Endothelial cell (in vitro differentiated cells): ENCODE measurements at places on chromosomes 12 and 14. TPM values are rescaled to one million over a fixed set of nuclear protein-coding genes. Genes with fewer than 3 reads are reported as not detected.

POTEG gene
- not detected for total RNA-seq

SRRM4 gene
- 3.6 TPM for total RNA-seq

TROAP gene
- total RNA-seq: 12.4 TPM

RAD9B gene
- total RNA-seq: 0.54 TPM

TAS2R30 gene
- total RNA-seq: 1.7 TPM

SELPLG gene
- 1.6 TPM for total RNA-seq

SLC7A7 gene
- total RNA-seq: 15.0 TPM

DNA sequence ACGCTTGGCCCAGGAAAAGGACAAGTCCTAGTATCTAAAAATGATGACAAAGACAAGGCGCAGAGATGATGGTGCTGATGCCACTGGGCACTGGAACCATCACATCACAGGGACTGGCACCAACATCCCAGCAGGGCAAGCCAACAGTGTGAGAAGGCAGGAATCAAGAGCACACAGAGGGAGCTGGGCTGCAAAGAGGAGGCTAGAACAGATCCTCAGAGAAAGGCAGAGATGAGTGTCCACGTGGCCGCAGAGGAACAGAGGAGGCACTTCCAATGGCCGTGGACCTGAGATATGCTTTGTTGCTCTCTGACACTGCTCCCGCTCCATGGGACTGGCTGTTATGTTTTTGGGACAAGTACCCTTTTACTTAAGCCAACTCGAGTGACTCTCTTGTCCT is 17.9 kb downstream of the FOXN3 start:
- peaks cover 22% of the 10 kb centered on the region for H3K4me1 ChIP-seq
- H3K36me3 ChIP-seq: peaks cover 10% of the 10 kb centered on the region
- peak overlapping the region; percentile 80 for H3K27ac ChIP-seq
- no peak for DNase-seq
- H3K27me3 ChIP-seq: peaks cover 5% of the 10 kb centered on the region

- no peak for DNase-seq
- peaks cover 7% of the 10 kb centered on the region for H3K4me1 ChIP-seq
- no peak overlapping the region for H3K27ac ChIP-seq
- no peaks in the 10 kb centered on the region for H3K36me3 ChIP-seq
- H3K27me3 ChIP-seq: peaks cover 1% of the 10 kb centered on the region
Measured at GRCh38 chr14:54722791-54723432, 156.0 kb downstream of the SAMD4A start.

DNA sequence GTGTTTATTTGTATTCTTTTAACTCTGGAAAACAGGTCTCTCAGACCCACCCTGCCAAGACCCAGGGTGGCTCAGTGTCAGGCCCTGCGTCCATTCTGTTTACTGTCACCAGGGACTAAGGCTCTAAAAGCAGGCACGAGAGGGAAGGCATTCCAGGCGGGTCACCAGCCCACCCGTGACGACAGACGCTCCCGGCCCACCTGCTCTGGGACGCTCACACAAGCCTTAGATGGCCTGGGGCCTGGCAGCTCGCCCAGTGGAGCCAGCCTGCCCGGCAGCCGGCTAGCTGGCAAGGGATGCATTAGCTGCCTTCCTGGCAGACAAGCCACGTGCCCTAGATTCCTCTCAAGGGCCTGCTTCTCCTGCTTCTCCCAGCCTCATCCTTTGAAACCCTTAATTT is 9.2 kb upstream of the NUAK1 start:
- H3K4me1 ChIP-seq: peaks cover under 1% of the 10 kb centered on the region
- H3K36me3 ChIP-seq: no peaks in the 10 kb centered on the region
- H3K27me3 ChIP-seq: no peaks in the 10 kb centered on the region
- no peak overlapping the region for H3K4me3 ChIP-seq
- DNase-seq: no peak

GRCh38 chr12:123931686-123932321 is 40.8 kb downstream of the CCDC92 start:
- H3K4me3 ChIP-seq: no peak overlapping the region
- H3K27me3 ChIP-seq: peaks cover 4% of the 10 kb centered on the region
- H3K27ac ChIP-seq: no peak overlapping the region
- no peaks in the 10 kb centered on the region for H3K4me1 ChIP-seq
- no peak for DNase-seq
- H3K36me3 ChIP-seq: peaks cover 11% of the 10 kb centered on the region

- H3K27me3 ChIP-seq: no peaks in the 10 kb centered on the region
Measured at GRCh38 chr12:58408516-58408915, 467.1 kb downstream of the ATP23 start.

GRCh38 chr14:38496092-38496491 is 240.2 kb upstream of the CLEC14A start:
- no peaks in the 10 kb centered on the region for H3K36me3 ChIP-seq
- no peaks in the 10 kb centered on the region for H3K4me1 ChIP-seq
- no peaks in the 10 kb centered on the region for H3K27me3 ChIP-seq

GRCh38 chr14:98692832-98693231 is 579.2 kb downstream of the BCL11B start:
- no peak overlapping the region for H3K4me3 ChIP-seq
- H3K27me3 ChIP-seq: peaks cover 1% of the 10 kb centered on the region
- H3K36me3 ChIP-seq: no peaks in the 10 kb centered on the region
- H3K4me1 ChIP-seq: no peaks in the 10 kb centered on the region
- no peak for DNase-seq

DNA sequence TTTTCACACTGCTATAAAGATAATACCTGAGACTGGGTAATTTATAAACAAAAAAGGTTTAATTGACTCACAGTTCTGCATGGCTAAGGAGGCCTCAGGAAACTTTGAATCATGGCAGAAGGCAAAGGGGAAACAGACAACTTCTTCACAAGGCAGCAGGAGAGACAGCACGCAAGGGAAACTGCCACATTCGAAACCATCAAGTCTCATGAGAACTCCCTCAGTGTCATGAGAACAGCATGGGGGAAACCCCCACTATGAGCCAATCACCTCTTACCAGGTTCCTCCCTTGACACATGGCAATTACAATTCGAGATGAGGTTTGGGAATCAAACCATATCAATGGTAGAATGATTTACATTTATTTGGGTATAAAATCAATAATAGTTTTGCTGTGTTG is 558.5 kb downstream of the TMTC2 start:
- no peaks in the 10 kb centered on the region for H3K36me3 ChIP-seq
- no peak for DNase-seq
- H3K27me3 ChIP-seq: peaks cover 1% of the 10 kb centered on the region
- no peak overlapping the region for H3K27ac ChIP-seq
- no peak overlapping the region for H3K4me3 ChIP-seq

GRCh38 chr14:59897757-59898383 is 22.1 kb upstream of the LRRC9 start:
- H3K27me3 ChIP-seq: no peaks in the 10 kb centered on the region
- peaks cover 2% of the 10 kb centered on the region for H3K4me1 ChIP-seq
- H3K4me3 ChIP-seq: no peak overlapping the region
- peak; percentile 53 for DNase-seq
- H3K27ac ChIP-seq: no peak overlapping the region
- H3K36me3 ChIP-seq: no peaks in the 10 kb centered on the region

DNA sequence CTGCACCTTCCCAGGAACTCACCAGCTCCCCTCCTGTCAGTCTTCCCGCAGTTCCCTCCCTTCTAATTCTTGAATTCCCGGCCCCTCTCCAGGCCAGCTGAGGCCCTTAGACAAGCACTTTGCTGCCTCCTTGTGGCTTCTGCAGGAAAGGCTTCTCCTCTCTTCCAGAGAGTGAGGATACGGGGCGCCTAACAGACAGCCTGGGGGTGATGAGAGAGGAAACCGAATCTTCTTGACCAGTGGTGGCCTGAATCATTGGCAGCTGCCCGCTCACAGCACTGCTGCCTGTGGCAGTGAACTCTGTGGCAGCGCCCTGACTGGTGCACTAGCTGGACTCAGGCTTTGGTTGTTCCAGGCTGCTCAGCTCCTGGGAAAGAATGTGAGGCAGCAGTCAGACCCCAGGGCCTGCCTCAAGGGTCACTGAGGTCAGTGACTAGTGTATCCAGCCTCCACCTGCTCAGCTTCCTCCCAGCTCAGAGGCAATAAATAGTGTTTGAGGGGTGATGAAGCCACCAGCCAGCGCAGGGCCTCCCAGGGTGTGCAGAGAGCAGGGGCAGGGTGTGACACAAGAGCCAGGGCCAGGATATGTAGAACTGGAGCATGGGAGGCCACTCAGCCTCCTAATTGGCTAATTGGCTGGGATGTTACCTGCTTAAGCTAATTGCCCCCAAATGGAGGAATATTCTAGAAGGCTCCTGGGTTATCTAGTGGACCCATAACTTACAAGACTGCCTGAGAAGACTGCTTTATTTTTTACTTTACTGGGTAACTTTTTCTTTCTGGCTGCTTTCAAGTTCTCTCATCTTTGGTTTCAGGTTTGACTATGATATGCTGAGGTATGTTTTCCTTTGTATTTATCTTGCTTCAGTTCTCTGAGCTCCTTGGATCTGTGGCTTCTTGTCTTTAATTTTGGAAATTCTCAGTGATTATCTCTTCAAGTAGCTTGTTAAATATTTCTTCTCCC is 12.9 kb upstream of the MCRS1 start:
- peaks cover 12% of the 10 kb centered on the region for H3K27me3 ChIP-seq
- peaks cover 31% of the 10 kb centered on the region for H3K36me3 ChIP-seq
- H3K4me1 ChIP-seq: peaks cover 14% of the 10 kb centered on the region
- H3K27ac ChIP-seq: no peak overlapping the region

DNA sequence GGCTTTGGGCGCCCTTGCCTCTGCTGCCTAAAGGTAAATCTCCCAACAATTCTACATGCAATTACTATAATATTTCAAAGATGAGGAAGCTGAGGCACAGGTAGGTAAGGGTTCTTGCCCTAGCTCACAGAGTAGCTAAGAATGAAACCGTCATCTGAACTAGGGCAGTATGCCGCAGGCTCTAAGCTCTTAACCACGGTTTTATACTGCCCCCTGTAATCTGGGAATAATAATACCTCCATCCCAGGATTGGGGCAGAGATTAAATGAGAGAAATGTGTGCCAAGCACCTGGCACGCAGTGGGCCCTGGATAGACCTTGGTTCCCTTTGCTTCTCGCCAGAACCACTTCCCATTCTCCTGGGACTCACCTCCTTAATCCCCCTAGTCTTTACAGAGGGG is 1.5 kb upstream of the HRK start:
- H3K27ac ChIP-seq: no peak overlapping the region
- H3K27me3 ChIP-seq: peaks cover 26% of the 10 kb centered on the region
- H3K4me3 ChIP-seq: no peak overlapping the region
- H3K36me3 ChIP-seq: peaks cover 9% of the 10 kb centered on the region

DNA sequence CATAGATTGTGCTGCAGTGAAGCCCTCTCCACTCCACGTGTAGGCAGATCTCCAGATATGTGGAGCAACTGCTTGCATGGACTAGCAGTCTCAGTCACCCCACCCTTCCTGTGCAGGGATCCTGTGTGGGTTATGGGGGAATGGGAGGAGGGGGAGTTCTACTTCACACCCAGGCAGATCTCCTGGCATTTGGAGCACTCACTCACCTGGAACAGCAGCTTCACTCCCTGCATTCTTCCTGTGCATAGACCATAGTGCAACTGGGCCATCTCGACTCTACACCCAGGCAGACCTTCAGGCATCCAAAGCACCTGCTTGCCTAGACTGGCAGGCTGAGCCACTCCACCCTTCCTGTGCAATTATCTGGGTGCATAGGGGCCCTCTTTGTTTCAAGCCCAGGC is 96.0 kb upstream of the PCED1B start:
- no peak overlapping the region for H3K27ac ChIP-seq
- DNase-seq: no peak
- no peaks in the 10 kb centered on the region for H3K36me3 ChIP-seq
- no peaks in the 10 kb centered on the region for H3K4me1 ChIP-seq
- H3K27me3 ChIP-seq: no peaks in the 10 kb centered on the region

GRCh38 chr12:139585-139984 is 73.0 kb downstream of the IQSEC3 start:
- peaks cover 43% of the 10 kb centered on the region for H3K4me1 ChIP-seq
- H3K36me3 ChIP-seq: peaks cover 3% of the 10 kb centered on the region
- H3K4me3 ChIP-seq: no peak overlapping the region

GRCh38 chr12:13156277-13156676 is 40.2 kb upstream of the EMP1 start:
- H3K27ac ChIP-seq: no peak overlapping the region
- peaks cover 3% of the 10 kb centered on the region for H3K4me1 ChIP-seq
- H3K4me3 ChIP-seq: no peak overlapping the region
- DNase-seq: no peak
- H3K36me3 ChIP-seq: no peaks in the 10 kb centered on the region

GRCh38 chr12:46546634-46547273 is 174.2 kb upstream of the SLC38A2 start:
- H3K27ac ChIP-seq: no peak overlapping the region
- no peaks in the 10 kb centered on the region for H3K27me3 ChIP-seq

DNA sequence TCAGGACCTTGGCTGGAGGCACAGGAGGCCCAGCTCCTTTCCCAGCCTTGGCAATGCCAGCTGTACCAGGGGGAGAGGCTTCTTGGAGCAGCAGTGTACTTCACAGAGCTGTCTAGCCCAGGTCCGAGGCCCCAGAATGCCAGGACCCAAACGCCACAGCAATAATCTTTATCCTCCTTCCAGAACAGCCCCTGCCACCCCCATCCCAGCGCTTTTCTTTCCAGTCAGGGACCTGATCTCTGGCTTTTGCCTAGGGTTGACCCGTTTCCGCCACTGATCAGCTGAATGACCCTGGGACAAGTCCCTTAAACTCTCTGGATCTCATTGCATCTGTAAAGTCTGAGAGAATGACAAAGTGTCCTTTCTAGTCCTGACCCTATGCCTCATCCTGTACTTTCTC is 5.1 kb downstream of the LAG3 start:
- H3K4me1 ChIP-seq: peaks cover 35% of the 10 kb centered on the region
- peaks cover 15% of the 10 kb centered on the region for H3K27me3 ChIP-seq
- DNase-seq: no peak

GRCh38 chr14:106141242-106142220 is 615.1 kb downstream of the TMEM121 start:
- H3K27me3 ChIP-seq: peaks cover 3% of the 10 kb centered on the region
- no peak overlapping the region for H3K4me3 ChIP-seq
- no peak overlapping the region for H3K27ac ChIP-seq
- peaks cover 3% of the 10 kb centered on the region for H3K36me3 ChIP-seq
- no peak for DNase-seq

DNA sequence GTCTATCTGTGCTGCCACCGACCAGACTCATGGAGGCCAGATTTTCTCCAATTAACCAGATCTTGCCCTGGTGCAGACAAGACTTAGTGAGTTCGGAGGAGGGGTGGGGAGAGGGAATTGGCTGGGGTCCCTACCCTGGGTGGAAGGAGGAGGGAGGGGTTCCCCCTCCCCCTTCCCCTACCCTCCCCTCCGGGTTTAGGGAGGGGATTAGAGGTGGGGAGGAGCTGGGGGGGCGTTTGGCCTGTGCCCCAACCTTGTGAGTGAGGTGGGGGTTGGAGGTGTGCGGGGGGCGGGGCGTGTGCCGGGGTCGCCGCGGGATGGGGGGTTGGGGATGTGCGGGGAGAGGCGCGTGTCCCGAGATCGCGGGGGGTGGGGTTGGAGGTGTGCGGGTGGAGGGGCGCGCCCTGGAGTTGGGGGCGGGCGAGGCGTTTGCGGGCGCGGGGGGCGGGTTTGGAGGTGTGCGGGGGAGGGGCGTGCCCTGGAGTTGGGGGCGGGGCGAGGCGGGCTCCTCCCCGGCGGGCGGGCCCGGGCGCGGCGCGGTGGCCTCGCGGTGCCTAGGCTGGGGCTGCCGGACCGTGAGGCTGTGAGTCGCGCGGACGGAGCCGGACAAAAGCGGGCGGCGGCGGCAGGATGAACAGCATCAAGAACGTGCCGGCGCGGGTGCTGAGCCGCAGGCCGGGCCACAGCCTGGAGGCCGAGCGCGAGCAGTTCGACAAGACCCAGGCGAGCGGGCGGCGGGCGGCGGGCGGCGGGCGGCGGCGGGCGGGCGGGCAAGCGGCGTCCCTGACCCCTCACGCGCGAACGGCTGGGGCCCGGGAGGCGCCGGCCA is at the start of gene HIP1R:
HIP1R (plus strand) TSS at position 537 of the 829 bp plus-strand sequence; CDS start at position 631, 94 bp downstream.
- H3K4me1 ChIP-seq: peaks cover 35% of the 10 kb centered on the region
- H3K4me3 ChIP-seq: peak within 1 kb of the TSS; percentile 98
- peak; percentile 63 for DNase-seq
- peaks cover 44% of the 10 kb centered on the region for H3K36me3 ChIP-seq
- peak within 1 kb of the TSS; percentile 98 for H3K27ac ChIP-seq
- H3K27me3 ChIP-seq: peaks cover 24% of the 10 kb centered on the region
